Neural progenitor cell (in vitro differentiated cells): ENCODE measurements at places on chromosomes 7 and 10.
A peak's percentile ranks its signal among the peaks of the same experiment; 100 is the strongest.

DNA sequence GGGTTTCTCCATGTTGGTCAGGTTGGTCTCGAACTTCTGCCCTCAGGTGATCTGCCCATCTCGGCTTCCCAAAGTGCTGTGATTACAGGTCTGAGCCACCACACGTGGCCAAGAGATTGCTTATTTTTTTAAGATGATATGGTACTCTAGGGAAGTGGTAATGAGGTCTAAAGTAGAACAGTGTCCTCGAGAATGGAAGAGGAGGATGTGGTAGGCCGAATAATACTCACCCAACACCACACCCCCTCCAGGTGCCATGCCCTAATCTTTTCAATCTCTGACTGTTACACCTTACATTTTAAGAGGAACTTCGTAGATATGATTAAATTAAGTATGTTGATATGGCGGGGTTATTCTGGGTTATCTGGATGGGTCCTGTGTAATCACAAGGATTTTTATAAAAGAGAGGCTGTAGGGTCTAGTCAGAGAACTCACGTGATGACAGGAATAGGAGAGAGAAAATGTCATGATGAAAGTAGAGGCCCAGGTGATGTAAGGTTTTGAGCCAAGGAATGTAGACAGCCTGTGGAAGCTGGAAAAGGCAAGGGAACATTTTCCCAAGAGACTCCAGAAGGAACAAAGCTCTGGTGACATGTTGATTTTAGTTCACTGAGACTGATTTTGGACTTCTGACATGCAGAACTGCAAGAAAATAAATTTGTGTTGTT, 29.5 kb downstream of the CDK13 start:
- no peak for DNase-seq

DNA sequence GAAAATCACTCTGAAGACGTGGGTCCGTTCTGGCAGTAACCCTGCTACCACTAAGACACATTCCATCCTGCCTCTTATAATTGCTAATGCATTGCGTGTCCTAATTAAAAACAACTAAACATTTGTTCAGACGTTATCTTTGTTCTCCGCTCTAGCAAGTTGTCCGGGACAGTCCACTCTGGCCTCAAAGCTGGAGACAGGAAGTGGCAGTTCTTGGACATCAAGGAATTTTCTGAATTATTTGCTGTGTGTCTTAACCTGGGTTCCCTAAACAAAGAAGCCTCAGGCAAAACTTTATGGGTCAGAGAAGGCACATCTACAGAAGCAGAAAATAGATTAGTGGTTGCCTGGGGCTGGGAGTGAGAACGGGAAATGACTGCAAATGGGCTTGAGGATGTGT, 199.1 kb downstream of the CALN1 start:
- DNase-seq = no peak

- DNase-seq = peak; percentile 67
These were observed 35.3 kb upstream of the BET1 start for GRCh38 chr7:94039368-94040035.

GRCh38 chr7:43849047-43849446, 20.3 kb downstream of the MRPS24 start:
- no peak for DNase-seq

GRCh38 chr7:106425017-106425719, 140.4 kb upstream of the NAMPT start:
- no peak for DNase-seq

DNA sequence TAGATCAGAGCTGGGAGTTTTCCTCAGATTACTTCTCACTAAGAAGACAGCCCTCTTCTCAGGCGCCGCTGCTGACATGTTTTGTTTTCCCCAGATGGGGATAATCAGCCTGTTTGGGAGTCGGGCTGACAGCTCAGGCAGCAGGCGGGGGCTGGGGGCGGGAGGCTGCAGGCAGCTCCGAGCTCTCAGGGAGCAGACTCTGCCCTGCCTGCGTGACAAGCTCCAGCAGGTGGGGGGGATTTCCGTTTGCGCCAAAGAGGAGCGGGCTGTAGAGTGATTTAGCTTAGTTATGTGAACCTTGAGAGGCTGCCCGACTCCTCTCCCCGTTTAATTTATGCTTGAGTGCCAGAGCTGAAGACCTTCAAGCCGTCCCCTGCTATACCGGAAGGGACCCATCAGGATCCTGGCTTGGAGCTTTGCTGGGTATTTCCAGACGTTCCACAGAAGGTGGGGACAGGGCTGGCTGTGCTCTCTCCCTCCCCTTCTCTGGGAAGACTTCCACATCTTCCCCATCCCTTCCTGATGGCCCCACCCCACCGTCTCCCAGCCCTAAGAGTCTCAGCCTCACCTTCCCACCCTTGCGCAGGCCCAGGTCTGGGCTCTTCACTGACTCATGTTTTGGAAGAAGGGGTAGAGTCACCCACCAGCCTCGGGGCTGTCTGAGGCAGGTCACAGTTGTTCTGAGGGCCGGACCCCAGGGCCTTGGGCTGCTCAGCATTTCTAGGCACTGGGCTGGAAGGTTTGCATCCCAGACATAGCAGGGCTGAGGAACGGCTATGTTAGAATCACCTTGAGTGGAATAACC, 24.7 kb upstream of the ADCYAP1R1 start:
- peak; percentile 85 for DNase-seq

DNA sequence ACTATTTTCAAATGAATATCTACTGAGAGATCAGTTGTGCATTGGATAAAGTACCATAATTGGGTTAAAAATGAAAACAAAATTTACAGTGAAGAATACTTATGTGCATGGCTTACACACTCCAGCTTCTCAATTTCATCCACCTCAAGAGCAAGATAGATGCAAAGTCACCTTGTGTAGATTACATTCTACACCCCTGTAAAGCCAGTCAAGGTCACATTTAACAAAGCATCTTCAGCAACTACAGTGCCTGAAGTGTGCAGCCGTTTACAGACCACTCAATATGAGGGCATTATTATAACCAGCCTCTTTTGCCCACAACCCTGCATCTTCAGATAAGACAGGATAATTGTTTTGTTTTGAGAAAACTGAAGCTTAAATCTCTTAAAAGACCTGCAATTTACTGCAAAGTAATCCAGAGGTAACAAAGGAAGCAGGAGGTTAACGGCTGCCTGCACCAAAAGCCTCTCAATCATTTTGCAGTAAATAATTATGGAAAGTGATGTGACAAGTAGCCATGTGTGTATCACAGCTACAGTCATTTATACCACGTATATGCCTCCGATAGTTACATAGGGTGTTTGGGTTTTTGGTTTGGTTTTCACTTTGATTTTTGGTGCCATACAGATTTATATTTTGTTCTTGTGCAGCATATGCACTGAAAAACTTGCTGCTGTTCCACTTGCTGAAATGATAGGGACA, 4.9 kb downstream of the PURB start:
- DNase-seq = no peak

- no peak for DNase-seq
These were observed 269.6 kb downstream of the MDFIC start for GRCh38 chr7:115191526-115191925.

GRCh38 chr7:131781-132482, 60.4 kb upstream of the FAM20C start:
- no peak for DNase-seq

GRCh38 chr10:3046210-3046779, 21.1 kb upstream of the PFKP start:
- DNase-seq = no peak

DNA sequence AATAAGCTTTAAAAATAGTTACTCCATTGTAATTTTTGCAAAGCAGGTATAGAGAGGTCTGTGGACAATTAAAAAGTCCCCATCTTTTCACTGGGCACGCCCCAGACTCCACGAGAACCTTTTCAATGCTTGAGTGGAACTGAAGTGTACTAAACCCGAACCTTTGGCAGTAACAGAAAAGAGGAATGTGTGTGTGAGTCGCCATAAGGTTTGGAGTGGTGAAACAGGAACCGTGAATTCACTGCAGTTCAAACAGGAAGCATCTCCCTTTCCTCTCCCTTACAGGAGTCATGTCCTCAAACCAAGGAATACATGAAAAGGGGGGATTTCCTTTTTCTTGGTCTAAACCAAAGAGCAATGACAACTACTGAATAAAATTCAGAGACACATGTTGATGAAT, 23.2 kb downstream of the NDUFB2 start:
- DNase-seq = no peak

DNA sequence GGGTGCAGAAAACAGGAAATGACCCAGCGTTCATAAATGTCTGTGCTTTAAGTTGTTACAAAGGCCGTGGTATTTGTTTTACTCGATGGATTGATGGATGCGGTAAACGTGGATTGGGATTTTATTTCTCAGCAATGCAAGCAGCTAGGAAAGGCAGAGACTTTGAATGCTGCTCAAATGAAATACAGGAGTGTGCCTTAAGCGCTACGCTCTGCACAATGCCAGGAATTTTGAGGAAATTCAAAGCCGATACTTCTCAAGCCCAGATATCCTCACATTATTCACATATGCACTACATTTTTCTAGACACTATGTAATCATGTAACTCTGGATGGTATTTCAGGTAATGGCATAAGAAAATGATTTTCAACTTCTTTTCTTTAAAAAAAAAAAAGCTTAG, 514.3 kb upstream of the ADARB2 start:
- no peak for DNase-seq

GRCh38 chr7:617614-618538, 98.2 kb upstream of the PDGFA start:
- DNase-seq = no peak

DNA sequence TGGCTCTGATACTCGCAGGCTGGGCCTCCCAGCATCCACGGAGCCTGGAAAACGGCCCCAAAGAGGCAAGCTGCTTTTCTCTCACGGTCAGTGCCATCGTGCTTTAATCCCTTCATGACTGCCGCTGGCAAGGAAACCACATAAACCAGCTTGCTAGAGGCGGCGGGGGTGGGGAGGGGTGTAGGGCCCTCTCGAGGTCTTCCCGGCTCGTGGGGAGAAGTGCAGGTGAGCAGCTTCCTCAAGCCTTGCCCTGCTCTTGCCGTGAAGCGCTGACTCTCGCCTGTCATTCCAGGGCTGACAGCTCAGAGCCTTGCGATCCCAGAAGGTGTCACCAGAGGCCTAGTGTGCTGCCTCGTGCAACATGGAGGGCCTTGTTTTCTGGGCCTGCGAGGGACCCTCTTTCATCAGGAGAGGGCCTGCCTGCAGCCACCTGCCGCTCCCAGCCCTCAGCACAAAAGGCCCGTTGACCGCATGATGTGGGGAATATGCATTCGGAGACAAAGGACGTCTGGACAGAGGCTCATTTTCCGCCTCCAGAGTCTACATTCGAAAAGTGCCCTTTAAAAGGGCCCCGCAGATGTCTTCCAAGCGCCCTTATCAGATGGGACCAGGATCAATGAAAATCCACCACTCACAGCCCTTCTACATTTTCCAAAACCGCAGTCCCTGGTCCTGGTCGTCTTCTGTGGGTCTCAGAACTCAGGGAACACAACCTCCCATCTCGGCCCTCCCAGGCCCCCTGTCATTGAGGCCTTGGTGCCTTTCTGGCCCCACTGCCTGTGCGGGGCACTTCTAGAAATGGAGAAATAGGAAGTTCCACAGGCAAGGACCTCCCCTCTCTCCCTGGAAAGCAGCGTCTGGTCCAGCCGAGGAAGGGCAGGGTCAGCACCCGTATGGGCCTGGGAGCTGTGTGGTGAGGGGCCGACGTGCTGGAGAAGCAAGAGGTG, 58.7 kb downstream of the ZRANB1 start:
- DNase-seq = peak; percentile 76

DNA sequence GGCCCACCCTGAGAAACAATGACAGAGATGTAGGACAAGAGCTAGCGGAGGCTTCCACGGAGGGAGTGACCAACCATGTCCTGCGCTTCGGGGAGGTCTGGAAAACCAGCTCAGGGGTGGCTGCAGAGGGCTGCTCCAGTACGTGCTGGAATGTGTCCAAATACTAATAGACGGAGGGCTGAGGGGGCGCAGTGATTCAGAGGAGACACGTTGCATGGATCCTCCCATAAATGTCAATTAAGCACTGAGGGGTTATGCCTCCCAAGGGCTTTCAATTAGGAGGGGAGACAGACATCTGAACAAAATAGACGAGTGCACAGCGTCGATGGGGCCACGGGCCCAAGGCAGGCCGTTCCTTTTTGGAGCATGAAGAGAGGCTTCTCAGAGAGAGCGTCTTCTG, 51.0 kb upstream of the NPS start:
- DNase-seq = no peak

GRCh38 chr10:132610071-132610701, 72.6 kb downstream of the INPP5A start:
- no peak for DNase-seq

DNA sequence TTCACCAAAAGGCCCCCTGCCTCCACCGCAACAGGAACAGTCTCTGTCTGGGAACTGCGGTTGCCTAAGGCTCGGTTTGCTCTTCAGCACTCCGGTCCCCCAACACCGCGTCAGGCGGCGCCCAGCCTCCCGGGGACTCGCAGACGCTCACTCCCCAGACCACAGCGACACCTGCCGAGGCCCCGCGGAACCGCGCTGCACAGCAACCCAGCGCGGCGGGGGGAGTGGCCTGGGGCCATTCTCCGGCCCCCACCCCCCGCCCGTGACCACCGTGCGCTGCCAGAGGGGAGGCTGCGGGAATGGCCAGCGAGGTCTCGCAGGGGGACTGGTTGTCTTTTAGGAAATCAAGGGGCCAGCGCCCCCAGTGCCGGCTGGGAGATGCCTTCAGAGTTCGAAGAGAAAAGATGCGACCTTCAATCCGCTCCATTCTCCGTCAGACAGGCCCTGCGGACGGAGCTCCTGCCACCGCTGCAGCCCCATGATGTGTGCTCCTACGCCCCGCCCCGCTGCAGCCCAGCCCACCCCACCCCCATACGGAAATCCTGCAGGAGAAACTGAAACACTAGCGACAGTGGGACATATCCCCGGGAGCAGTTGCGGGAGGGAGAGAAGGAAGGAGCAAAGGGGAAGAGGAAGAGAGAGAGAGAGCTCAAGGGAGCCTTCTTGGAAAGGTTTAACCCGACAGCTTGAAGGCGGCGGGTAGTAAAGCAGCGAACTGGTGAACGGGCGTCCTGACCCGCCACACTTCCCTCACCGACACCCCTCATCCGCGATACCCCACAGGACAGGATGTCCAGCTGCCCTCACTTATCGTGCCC, 137.4 kb upstream of the CDCA7L start:
- DNase-seq = peak; percentile 94

DNA sequence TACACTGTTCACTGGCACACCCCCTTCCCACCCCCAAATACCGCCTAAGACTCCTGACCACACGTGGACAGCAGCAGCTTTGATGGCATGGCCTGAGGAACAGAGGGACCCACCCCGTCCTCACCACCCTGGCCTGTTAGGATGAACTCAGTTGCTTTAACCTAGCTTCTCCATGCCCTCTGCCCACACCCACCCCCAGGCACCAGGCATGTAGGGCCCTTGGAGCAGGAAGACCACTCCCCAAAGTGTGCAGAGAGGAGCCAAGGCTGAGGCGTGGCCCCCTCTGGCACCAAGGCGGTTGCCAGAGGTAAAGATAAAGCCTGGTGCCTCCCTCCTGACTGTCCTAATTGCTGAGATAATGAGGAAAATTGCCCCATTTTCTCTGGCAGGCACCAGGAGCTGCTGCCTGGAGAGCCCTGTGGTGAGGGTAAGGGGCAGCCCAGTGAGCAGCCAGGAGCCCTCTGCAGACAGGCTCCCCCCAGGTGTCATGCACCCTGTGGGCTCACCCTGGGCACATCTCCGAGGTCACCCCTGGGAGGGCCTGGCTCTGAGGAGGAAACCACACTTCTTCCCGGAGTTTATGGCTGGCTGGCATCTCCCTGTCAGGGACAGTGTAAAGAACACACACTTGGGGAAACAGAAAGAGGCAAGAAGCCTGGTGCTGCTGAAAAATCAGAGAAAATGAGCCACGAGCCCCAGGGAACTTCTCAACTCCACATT, 47.7 kb downstream of the LRRC20 start:
- DNase-seq = no peak

- DNase-seq = no peak
These were observed 81.1 kb upstream of the MBL2 start for GRCh38 chr10:52853704-52854103.
